ENCODE measurements at places on chromosomes 11 and 22. TPM values are rescaled to one million over a fixed set of nuclear protein-coding genes. Genes with fewer than 3 reads are reported as not detected.

Gene SRPRA
- polyA plus RNA-seq = 48.7 TPM

Gene DEFB131B
- not detected for polyA plus RNA-seq

Gene ATL3
- polyA plus RNA-seq = 3.2 TPM

Gene SCUBE1
- polyA plus RNA-seq = 0.06 TPM

Gene PLA2G3
- polyA plus RNA-seq = not detected

Gene SPON1
- 0.53 TPM for polyA plus RNA-seq

Gene RHOD
- 56.5 TPM for polyA plus RNA-seq

Gene OR52A5
- not detected for polyA plus RNA-seq

Gene CYB5R2
- 1.3 TPM for polyA plus RNA-seq

Gene UBASH3B
- 1.4 TPM for polyA plus RNA-seq

Gene GDPD4
- polyA plus RNA-seq = not detected

Gene FOLR2
- 4.5 TPM for polyA plus RNA-seq

Gene KIF18A
- 0.49 TPM for polyA plus RNA-seq

Gene PIWIL4
- polyA plus RNA-seq = 0.47 TPM

Gene CBLIF
- 0.05 TPM for polyA plus RNA-seq

Gene MAJIN
- not detected for polyA plus RNA-seq

Gene SMIM35
- polyA plus RNA-seq = not detected

Gene SUSD2
- polyA plus RNA-seq = 1.1 TPM

Gene SLC22A9
- not detected for polyA plus RNA-seq

Gene LRRC74B
- polyA plus RNA-seq = not detected

Gene SAA4
- polyA plus RNA-seq = not detected

Gene VPREB1
- not detected for polyA plus RNA-seq

Gene RIBC2
- polyA plus RNA-seq = not detected

Gene CRKL
- polyA plus RNA-seq = 49.8 TPM

Gene MRGPRX4
- not detected for polyA plus RNA-seq

Gene BTBD18
- not detected for polyA plus RNA-seq

Gene CACNA1I
- 0.01 TPM for polyA plus RNA-seq

Gene FOXRED2
- polyA plus RNA-seq = 9.0 TPM

Gene ME3
- 9.3 TPM for polyA plus RNA-seq

Gene FOLH1
- 0.17 TPM for polyA plus RNA-seq

Gene ANO9
- polyA plus RNA-seq = 0.10 TPM

Gene CELSR1
- 0.18 TPM for polyA plus RNA-seq

Gene NCR3LG1
- 0.01 TPM for polyA plus RNA-seq

Gene AP1B1
- 32.4 TPM for polyA plus RNA-seq

Gene MUC6
- polyA plus RNA-seq = under 0.01 TPM

Gene KRTAP5-8
- not detected for polyA plus RNA-seq

Gene GNG3
- polyA plus RNA-seq = 0.10 TPM

Gene PHLDA2
- 0.87 TPM for polyA plus RNA-seq

Gene GLYAT
- polyA plus RNA-seq = not detected

Gene APOL4
- polyA plus RNA-seq = 2.1 TPM

Gene TRIM49
- polyA plus RNA-seq = not detected
